CD4-positive, alpha-beta T cell treated with Interleukin-10 for 1 hour (primary cell): ENCODE measurements at places on chromosomes 2 and 18.

DNA sequence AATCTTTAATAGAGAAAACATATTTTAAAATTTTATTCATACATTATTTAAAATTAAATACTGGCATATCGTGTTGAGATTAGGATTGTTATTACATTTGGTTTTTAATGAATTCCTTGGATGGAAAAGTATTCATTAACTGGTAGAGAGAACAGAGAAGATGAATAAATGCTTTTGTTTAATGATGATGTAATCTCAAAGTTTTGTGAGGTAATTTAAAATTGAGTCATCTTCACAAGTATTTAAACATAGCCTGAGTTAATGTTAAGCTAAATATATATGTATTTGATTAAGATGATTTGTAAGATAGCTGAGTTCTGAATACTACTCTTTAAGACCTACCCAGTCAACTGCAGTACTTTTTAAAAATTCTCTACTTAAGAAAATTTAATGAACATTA, 713.4 kb upstream of the VRK2 start:
- no peak for DNase-seq

GRCh38 chr2:79487399-79487798, 25.5 kb upstream of the CTNNA2 start:
- no peak for DNase-seq

DNA sequence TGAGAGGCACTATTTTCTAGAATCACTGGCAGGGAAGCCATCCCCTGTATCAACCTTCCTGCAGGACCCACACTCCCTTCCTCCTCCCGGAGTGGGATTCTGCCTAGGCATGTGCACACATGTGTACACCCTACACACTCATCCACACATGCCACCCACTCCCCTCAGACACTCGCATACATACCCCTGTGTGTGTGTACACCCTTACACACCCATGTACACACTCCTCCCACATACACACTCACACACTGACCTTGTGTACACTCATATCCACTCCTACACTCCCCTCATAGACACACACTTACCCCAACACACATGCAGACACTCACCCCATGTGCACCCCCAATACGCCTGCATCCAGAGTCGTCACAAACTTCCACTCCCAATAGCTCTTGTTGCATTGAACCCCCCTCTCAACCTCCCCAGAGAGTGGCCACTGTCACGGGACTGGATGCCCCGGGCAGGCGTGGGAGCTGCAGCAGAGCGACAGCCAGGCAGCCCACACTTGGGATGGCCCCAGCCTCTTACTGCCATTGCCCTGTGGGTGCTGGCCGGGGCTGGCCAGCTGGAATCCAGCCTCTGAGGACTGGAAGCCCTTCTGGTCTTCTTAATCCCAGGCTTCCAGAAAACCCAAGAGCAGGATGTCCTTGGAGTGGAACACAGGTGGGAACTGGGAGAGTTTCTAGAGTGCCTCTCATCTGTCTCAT, 251.0 kb downstream of the LOXHD1 start:
- DNase-seq, result no peak

- DNase-seq, result no peak
Measured at GRCh38 chr18:6590326-6590725, 139.2 kb upstream of the ARHGAP28 start.

GRCh38 chr2:205032093-205032551, 486.8 kb downstream of the PARD3B start:
- DNase-seq, result no peak

GRCh38 chr2:232385660-232386489, 7.3 kb downstream of the ALPP start:
- no peak for DNase-seq

DNA sequence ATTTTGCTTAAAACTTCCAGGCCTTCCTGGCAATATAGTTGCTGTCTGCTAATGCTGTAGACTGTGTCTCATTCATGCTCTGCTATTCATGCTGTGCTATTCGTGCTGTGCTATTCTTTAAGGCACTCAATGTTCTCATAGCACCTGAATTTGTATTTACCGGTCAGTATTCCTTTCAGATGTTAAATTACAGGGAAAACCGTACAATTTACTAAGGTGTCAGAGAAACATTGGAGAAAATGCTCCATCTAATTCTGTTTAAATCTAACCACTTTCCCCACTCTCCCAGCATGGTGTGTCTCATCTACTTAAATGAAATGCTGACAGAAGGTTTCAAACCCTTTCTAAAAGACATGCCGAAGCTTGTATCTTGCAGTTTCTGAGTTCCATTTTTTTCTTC, 25.0 kb downstream of the FAM171B start:
- no peak for DNase-seq

- DNase-seq, result no peak
Measured at GRCh38 chr2:26033270-26033817, 540 bp upstream of the RAB10 start.

DNA sequence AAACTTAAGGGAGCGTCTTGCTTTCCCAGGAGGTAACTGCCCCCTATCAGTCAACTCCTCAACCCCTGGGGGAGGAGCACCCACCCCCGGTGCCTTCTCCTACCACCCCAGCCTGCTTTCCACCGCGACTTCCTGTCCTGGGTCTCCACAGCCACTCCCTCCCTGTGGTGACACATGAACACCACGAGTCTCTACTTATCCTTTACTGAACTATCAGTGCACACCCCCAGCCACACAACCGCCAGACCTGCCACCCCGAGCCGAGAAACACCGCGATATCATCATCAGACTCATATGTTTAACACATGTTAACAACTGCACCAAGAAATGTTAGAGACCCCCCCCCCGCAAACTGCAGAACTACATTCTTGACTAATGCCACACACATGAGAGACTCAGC, 43.3 kb downstream of the LONRF2 start:
- DNase-seq, result no peak

DNA sequence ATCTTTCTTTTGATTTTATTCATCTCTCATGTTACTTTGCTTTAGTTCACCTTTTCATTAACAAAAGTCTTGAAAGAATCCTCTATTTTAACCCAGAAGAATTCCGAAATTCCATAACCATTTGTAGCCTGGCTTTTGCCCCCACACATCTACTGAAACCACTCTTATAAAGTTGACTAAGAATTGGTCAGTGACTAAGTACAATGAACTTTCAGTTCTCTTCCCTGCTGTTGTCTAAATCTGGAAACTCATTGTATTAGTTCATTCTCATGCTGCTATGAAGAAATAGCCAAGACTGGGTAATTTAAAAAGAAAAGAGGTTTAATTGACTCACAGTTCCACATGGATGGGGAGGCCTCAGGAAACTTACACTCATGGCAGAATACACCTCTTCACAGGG, 49.9 kb upstream of the PNPT1 start:
- no peak for DNase-seq
